SHP77 treated with DMSO at 0.1 percent for 48 hours (cell line): ENCODE measurements at places on chromosomes 7 and 10.

DNA sequence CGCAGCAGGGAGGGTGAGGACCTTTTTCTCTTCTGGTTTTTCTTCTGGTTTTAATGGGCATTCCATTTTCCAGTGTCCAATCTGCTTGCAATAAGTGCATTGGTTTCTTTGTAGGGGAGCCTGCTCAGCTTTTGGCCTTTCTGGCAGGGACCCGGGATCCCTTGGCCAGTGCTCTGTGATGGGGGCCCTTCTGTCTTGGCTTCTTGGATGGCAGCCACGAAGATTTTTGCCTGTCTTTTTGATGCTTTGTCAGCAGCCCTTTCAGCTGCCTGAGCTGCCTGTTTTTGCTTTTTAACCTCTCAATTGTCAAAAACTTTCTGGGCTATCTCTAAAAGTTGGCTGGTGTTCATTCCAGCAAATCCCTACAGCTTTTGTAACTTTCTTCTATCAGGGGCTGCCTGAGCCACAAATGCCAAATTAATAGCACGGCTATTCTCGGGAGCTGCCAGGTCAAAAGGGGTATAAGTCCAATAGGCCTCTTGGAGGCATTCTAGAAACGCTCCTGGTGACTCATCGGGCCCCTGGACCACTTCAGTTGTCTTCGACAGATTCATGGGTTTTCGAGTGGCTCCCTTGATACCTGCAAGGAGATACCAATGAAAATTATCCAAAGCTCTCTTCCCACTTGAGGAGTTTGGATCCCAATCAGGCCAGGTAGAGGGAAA, 179.9 kb upstream of the MBL2 start:
- no peak for DNase-seq

DNA sequence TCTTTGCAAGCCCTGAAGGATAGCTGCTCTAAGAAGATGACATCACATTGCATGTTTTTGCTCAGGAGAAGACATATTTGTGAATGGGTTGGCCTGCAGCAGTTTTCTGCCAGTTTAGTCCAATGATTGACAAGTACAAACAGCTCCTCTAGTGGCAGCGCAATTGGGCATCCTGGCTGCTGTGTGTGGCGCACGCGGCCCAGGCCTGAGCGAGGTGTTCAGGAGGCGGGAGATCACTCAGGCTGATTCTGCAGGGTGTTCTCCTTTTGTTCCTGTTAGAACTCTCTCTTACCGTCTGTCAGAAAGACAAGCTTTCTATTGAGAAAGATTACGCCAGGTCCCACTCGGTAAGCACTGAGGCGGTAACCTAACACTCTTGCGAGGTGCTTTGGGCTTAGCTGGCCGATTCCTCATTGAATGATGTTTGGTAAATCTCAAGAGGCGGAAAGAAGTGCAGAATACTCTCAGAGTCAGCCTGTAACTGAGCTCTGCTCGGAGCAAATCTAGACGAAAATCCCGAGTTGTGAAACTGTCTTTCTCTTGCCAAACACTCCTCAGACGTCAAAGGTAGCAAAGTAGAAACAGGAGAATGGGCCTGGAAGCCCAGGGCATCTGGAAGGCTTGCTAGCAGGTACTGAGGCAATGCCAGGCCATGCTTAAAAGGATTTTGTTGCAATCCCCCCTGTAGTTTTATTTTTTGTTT, 219.2 kb upstream of the BMPER start:
- DNase-seq, result peak; percentile 23

DNA sequence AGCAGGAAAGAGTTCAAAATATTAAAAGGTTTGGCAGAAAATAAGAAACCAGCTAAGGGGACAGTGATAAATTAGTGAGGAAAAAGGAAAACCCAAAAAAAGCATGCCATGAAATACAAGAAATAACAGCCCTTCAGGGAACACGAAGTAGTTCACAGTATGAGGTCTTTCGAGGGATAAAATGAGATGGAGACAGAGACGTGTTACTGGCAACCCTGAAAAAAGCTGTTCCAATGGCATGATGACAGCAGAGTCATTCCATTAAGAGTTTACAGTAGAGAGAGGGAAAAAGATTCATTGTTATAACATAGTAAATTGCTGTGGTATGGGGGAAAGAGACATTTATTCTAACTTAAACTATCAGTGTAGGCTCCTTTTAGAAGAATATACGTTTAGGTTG, 391.2 kb downstream of the ANKRD7 start:
- no peak for DNase-seq

DNA sequence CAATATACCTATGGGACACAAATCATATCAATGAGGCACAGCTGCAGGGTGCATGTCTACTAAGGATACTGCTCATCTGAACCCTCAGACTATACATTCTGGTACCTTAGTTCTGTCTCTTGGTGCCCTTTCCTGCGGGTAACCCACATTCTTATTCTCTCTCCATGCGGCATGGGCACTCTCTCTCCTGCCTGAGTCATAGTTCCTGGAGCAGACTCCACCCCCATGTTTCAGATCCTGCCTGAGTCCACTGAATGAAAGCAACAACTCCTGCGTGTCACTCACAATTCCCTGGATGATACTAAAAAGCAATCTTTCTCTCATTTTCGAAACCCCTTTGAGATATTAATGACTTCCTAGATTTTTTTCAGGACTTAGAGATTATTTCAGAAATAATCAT, 653.1 kb upstream of the C7orf33 start:
- no peak for DNase-seq

DNA sequence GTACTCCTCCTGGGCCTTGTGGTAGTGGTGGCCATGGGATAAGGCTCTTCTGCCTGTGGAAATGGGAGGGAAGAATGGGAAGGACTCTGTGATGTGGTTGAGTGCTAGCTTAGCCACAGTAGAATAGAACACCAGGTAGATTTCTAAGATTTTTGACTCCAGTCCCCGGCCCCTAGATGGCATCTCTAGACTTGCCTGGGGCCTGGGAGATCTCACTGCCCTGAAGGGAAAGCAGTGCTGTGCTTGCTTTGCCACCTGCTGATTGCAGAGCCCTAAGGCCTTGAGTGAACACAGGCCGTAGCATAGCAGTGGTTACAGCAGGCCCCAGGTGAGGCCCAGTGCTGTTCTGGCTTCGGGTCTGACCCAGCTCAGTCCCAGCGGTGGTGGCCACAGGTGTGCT, 252.0 kb downstream of the TCF7L2 start:
- no peak for DNase-seq

GRCh38 chr10:79068203-79068561, 584 bp upstream of the ZMIZ1 start:
- no peak for DNase-seq

DNA sequence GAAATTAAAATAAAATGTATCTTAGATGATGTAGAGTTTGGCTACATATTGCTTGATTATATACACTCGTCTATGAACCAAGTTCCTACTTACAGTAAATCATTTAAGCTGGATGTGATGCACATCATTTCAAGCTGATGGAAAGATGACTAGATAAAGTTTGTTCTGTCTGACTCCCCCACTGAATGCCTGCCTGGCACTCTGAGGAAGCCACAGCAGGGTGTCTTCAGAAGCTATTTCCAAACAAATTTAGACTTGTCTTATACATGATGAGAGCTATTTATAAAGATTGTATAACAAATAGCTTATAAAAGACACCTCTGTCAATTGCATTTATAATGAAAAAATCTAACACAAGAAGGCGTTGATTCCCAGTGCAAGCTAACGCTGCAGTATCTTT, 741.4 kb downstream of the MAGI2 start:
- DNase-seq, result no peak

DNA sequence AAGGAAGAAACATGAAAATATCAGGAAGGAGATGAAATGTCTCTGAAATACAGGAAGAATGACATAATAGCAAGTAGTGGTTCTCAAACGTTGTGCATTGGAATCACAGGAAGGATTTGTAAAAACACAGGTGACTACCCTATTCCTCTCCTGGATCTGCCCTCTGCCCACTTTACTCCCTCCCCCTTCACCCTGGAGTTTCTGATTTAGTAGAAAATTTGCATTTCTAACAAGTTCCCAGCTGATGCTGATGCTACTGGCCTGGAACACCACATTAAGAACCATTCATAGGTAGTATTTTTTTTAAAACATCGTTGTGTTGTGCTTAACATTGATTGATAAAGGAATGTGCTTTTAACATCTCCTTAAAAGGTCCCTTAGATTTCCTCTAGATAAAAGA, 130.9 kb downstream of the PHF14 start:
- no peak for DNase-seq

GRCh38 chr7:112184455-112184854, 21.7 kb downstream of the DOCK4 start:
- no peak for DNase-seq

DNA sequence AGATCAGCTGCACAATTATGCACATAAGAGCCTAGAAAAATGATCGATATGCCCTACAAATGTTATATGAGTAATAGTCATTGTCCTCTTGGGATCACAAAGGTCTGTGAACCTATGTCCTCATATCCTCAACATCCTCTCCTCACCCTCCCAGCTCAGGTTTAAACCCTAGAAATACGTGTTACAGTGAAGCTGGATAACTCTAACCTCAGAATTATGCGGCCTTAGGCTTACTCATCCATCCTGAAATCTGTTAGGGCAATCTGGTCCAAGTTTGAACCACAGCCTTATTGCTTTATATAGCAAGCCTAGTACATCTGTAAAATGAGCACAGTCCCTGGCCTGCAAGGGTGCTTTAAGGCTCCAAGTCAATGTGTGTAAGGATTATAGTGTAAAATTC, 84.2 kb upstream of the FRMD4A start:
- DNase-seq, result no peak

GRCh38 chr10:67088036-67088435, 162.2 kb downstream of the LRRTM3 start:
- DNase-seq, result no peak

DNA sequence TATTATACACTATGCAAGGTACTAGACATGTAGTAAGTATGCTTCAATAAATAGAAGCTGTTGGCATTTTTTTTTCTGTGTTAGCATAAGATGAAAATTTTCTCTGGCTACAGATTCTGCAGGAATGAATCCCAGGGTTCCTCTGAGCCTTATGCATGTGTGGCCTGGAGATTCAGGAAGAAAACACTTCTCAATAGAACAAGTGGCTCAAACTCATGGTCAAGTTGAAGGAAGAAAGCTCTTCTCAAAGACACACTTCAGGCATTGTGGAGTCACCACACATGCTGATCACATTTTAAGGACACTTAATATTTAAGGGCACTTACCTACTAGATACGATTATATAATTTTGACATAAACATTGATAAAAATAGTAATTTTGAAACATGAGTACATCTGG, 19.5 kb downstream of the DNAH11 start:
- DNase-seq, result no peak

- peak; percentile 33 for DNase-seq
These were observed 118.3 kb downstream of the CCDC71L start for GRCh38 chr7:106542550-106543220.
